ENCODE measurements at places on chromosomes 1 and 21. TPM values are rescaled to one million over a fixed set of nuclear protein-coding genes. Genes with fewer than 3 reads are reported as not detected.

- no peak for DNase-seq
These were observed 28.1 kb downstream of the RXRG start for GRCh38 chr1:165416876-165417275.

Gene C8A
- total RNA-seq: not detected

Gene KIAA1614
- total RNA-seq: 9.8 TPM

Gene IGFN1
- total RNA-seq: 0.12 TPM

All from aorta (tissue), 5 donors.